ENCODE measurements at places on chromosomes 2 and 18.

DNA sequence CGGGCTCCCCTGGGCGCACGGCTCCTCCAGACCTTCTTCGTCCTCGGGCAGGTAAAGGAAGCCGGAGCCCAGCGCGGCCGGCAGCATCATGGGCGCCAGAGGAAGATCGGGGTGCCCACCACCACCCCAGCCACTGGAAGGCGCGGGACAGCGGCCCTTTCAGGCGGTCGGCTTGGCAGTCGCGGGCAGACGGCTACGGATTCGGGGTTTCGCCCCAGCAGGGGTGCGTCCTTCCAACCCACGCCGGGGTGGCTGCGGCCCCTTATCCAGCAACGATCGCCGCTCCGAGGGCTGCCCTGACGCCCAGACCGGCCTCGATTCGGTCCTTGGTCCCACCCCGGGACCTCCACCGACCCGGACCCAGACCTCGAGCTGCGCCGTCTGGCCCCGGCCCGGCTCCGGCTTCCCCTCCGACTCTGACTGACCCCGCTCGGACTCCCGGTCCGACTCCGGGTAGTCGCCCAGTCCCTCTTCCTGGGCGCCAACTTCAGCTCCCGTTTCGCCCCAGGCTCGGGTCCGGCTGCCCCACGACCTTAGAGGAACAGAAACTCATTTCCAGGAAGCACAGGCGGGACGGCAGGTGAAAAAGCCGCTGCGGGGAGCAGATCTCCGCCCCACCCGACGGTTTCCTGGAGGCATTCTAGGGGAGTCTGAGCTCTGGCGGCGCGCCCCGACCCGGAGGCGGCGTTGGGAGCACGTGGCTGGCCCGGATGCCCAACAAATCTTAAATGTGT lies 30.2 kb upstream of the SSB start:
- no peak for DNase-seq

DNA sequence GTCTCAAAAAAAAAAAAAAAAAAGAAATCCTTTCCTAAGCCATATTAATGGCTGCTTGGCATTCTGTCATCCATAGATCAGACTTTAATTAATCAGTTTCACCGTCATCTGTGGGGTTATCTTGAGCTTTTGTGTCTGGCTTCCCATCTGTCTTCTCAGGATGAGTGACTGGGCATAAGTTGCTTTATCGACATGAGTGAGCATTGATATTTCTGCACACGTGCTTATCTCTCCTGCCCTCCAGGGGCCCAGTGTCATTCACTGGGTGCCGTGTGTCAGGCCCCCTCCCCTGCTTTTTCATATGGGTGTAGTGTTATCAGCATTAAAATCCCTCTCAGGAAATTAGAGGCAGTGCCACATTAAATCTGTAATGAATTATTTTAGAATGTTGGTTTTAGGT lies 65.6 kb downstream of the SH3BP4 start:
- peak; percentile 87 for DNase-seq

GRCh38 chr2:196718419-196719109 lies 79.0 kb downstream of the CCDC150 start:
- DNase-seq, result no peak

GRCh38 chr18:77042583-77042982 lies 90.0 kb downstream of the MBP start:
- no peak for DNase-seq

DNA sequence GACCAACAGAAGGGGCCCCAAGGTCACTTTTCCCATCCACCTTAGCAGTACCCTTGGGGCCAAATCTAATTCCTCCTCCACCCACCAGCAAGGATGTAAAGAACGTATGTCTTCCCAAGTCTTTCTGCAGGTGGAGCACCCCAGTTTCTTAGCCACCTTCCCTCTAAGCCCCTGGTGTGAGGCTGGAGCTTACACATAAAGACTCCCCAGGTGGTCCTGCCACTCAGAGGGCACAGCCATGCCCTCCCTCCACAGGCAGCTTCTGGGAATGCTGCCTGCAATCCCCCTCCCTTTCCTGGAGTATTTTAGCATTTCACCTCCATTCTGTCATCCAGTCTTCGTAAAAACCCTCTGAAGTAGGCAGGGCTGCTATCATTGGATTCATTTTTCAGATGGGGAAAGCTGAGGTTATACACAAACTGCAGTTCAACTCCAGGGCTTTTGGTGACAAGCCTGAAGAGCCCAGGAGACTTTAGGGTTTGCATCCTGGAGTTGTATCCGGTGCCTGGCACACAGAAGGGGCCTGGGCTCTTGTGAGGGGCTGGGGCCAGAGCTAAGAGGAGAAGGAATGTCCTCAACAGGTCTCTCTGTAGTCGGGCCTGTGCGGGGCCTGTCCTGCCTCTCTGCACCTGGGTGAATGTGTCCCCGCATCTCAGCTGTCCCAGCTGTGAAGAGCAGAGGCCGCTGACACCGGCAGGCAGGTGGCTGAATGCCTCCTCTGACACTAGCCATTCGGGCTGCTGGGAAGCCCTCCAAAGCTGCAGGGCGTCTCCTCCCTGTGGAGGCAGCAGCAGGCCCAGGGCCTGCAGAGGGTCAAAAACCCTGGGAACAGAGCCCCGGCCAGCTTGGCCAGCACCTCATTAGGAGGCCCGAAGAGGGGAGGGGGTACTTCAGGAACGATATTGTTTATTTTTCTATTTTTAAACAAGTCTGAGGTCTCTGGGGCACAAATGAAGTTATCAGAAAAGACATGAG lies 27.6 kb downstream of the CIB4 start:
- DNase-seq, result peak; percentile 47

DNA sequence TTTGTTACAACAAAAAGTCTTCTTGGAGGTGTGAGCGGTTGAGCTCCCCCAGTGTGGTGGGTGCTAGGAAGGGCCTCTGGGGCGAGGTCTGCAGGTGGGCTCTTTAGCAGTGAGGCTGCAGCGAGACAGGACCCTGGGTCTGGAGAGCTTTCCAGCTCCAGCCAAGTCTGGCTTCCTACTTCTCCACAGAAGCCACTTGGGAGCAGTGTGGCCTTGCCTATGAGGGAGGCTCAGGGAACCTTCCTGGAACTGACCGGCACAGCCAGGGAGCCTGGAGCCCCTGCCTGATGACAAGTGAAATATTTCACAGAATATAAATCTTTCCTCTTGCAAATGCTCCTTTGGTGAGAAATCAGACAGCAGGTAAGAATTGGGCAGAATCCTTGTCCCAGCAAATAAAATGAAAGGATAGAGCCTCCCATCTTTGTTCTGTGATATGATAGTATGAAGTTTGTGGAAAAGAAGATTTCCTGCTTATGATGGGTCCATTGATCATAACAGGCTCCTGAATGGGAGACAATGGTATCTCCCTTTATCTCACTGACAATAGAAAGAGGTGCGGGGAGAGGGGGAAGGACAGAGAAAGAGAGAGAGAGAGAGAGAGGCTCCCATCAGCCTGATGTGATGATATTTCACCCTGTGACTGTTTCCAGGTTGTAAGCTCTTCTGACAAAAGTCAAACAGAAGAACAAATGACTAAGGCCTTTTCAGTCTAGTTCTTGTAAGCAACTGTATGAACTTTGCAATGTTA lies 289.8 kb upstream of the SPRED2 start:
- DNase-seq, result no peak

DNA sequence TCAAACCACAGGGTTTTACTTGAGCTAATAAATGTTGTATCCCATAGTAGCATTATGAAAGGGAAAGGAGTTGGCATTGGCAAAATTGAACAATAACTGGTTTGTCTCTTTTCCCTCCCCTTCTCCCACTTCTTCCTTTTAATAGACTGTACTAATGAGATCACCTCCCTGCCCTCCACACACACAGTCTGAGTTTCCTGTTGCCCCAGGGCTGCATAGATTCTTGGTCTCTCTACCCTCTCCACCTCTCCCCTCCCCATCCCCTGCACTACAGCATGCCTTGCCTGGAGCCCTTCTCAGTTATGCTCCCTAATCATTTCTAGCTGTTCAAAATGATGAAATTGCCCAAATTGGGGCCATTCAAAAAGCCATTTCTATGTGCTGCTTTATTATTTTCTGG lies 37.2 kb upstream of the NEMP2 start:
- no peak for DNase-seq

DNA sequence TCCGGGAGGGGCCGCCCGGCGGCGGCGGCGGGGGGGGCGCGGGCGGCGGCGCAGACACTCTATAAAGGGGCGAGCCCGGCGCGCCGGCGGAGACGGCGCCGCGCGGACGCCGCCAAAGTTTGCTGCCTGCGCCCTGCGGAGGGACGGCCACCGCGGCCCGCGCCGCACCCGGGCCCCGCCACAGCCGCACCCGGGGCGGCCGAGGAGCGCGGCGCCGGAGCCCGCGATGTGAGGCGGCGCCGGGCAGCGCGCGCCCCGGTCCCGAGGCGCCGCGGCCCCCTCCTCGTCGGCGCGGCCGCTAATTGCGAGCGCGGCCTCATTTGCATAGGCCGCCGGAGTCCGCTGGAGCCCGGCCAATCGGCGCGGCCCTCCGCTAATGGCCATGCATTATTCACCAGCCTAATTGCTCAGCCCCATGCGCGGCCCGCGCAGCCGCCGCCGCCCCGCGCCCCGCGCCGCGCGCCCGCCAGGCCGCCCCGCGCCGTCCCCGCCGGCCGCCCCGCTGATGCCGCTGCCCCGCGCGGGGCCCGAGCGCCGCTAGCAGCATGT lies at the start of gene SALL3:
Gene SALL3, plus strand, starts transcription at position 89 of the 549 bp plus-strand sequence. Its CDS starts 457 bp downstream, at position 546.
- no peak for DNase-seq

GRCh38 chr18:50334546-50335152 lies 40.2 kb upstream of the SKA1 start:
- no peak for DNase-seq

DNA sequence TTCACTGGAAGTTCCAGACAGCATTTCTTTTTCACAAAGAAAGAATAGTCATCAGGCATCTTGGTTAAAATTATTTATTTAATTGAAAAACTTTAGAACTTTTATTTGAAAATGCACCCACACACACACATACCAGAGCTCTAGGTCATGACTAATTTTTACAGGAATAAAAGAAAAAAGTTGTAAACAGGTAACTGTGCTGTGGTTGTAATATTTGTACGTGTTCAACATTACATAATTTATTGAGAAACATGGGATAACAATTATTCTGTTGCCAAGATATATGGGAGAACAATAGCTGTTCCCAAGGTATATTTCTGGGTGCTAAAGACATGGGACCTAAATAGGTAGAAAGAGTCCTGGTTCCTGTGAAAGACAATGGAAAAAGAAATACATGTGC lies 104.9 kb downstream of the RIT2 start:
- no peak for DNase-seq

DNA sequence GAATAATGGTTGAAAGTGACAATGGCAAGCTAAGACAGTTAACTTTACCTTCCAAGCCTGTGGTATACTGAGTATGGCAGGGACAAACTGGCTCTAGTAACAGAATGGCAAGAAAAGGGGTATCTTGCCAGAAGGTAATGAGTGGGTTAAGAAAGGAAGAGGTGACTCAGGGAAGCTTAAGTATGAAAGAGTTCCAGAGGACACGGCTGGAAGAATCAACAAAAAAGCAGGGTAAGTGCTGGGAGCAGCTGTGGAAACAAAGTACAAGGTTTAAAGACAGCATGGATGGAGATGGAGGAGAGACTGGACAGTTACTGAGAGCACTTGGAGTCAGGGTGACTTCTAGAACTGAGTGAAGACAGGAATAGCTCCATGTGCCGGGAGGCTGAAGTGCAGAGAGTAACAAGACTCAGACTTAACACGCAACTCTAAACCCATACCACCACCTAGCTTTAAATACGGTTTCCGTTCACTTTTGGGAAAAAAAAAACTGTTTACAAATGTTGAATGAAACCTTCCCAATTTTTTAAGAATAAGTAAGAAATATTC lies 69.0 kb downstream of the REV1 start:
- no peak for DNase-seq

All from NCI-H2171 treated with DMSO at 0.1 percent for 48 hours (cell line).